ENCODE measurements at places on chromosomes 6 and 20.
A peak's percentile ranks its signal among the peaks of the same experiment; 100 is the strongest.

DNA sequence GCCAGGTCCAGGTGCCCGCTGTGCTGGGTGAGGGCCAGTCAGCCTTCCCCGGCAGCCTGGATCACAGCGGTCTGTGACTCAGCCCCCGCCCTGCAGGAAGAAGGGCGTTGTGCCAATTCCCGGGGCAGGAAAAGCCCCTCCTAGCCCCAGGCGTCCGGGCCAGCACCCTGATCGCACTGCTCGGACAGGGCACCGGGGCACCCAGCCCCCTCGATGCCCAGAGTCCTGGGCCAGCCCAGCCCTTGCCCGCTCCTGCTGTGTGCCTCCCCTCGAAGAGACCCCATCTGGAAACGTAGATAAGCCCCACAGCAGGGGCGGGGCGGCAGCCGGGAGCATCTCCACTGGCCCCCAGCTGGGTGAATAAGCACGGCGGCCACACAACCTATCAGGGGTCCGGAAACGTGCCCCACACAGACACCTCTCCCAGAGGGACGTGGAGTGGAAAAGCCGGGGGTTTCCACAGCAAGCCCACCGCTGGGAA is 9.9 kb downstream of the LAMA5 start:
- DNase-seq = peak; percentile 51

DNA sequence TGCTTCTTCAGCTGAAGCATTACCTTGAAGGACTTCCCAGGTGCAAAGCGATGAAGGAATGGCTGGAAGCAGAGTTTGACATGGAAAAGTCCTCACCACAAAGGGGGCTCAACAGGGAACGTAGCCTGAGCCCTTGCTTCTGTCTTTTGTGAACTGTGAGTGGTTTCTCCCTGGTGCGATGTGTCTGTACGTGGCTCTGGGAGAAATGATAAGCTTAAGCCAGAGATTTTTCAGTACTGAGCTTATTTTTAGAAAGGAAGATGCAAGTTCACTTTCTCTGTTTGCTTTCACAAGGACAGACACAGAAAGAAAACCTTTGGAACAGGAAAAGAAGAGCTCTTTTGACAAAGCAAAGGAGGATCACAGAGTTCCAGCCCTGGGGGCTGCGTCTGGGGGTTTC is 79.4 kb downstream of the DACT2 start:
- DNase-seq = no peak

DNA sequence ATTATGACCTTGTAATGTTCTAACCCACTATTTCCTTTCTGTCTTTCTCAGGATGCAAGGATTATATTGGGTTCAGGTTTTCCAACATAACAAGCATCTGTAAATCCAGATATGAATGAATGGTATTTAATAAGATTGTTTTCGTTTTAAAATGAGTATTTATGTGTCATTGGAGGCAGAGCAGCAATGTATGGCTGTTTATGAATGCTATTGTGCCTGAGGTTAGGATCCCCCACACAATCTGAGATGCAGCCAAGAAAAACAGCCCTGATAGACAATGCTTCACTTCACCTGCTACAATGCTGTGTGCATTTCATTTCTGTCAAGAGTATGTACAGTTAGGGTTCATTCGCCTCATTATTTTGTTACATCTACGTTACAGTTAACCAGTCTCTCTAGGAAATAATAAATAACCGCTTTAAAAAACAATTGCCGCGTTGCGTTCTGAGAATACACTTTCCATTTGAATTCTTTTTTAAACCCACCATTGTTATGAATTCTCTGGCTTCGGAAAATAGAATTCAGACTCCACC is 19.6 kb downstream of the TFAP2A start:
- DNase-seq = no peak

- no peak for DNase-seq
Observed at GRCh38 chr6:128465368-128466343, 54.7 kb downstream of the PTPRK start.

GRCh38 chr6:166351715-166352285 is 9.5 kb upstream of the SFT2D1 start:
- DNase-seq = peak; percentile 16

All from fibroblast of gingiva (primary cell).